Transverse colon (tissue), 4 donors: ENCODE measurements at places on chromosomes 7 and 10.

DNA sequence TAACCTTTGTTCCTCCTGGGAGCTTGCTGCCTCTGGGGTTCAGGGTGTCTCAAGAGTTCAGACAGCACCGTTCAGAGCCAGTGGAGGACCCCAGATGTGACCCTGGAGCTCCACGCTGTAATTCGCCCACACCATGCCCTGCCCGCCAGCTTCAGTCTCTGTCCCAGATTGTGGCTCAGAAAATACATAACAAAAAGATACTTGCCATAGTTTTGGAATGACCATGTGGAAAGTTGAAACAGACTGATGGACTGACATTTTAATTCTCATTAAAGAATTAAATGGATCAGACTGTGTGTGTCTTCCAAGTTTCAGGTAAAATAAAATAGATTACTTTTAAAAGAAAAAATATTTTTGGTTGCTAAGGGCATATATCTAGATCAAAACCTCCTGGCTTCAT, 174.7 kb upstream of the TNS3 start:
- DNase-seq = no peak

GRCh38 chr7:138848056-138848980, 50.3 kb upstream of the ATP6V0A4 start:
- no peak for DNase-seq

DNA sequence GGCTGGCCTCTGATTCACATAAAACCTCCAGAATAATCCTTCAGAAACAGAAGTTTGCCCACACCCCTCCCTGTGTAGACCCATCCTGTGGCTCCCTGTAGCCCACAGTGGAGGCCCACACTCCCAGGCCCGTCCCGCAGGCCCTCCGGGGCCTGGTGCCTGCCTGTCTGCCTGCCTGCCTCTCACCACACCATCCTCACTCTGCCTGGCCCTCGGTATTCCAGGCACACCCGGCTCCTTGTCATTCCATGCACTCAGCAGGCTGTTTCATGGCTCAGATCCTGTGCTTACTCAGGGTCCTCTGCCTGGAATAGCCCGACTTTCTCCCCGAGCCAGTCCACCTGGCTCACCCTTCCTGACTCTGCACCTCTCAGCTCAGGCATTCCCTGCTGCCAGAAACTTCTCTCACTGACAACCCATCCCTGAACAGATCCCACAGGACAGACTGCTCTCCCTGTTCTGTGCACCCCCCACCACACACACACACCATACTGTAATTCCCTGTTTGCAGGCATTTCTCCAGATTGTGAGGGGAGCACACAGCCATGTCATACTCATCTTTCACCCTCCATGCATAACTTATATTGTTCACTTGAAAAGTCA, 498.0 kb upstream of the ZMIZ1 start:
- no peak for DNase-seq

- DNase-seq = no peak
Measured at GRCh38 chr10:36496758-36497157, 628.6 kb upstream of the ANKRD30A start.

GRCh38 chr10:80501381-80501912, 36.3 kb upstream of the SH2D4B start:
- DNase-seq = no peak

GRCh38 chr7:101985057-101985902, 167.9 kb downstream of the CUX1 start:
- no peak for DNase-seq

DNA sequence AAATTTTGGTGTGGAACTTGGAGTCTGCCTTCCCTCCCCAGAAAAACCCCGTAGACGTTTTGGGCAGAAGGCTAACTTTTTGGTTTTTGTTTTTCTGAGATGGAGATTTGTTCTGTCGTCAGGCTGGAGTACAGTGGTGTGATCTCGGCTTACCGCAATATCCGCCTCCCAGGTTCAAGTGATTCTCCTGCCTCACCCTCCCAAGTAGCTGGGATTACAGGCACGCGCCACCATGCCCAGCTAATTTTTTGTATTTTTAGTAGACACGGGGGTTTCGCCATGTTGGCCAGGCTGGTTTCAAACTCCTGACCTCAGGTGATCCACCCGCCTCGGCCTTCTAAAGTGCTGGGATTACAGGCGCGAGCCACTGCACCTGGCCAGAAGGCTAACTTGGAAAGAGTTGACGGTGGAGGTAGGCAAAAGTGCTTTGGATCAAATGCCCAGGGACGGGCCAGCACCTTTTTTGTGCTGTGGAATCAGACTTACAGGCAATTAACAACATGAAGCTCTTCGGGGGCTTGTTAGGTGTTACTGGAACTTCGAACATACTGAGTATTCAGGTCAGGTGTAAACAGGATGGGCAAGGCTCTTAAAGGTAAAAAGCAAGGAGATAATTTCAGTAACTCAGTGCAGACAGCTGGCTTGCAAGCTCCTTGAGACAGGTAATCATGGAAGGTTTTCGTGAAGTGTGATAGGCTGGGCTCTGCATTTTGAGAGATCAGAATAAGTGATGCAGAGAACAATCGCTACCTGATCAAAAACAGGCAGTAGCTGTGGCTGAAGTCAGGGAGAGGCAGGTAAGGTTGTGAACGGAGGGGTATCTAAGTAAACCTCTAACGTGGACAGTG, 1.8 kb downstream of the PPP1R35 start:
- DNase-seq = no peak

GRCh38 chr10:61066661-61067344, 122.8 kb upstream of the RHOBTB1 start:
- no peak for DNase-seq

- DNase-seq = no peak
Measured at GRCh38 chr10:84818961-84819360, 490.6 kb downstream of the CCSER2 start.

DNA sequence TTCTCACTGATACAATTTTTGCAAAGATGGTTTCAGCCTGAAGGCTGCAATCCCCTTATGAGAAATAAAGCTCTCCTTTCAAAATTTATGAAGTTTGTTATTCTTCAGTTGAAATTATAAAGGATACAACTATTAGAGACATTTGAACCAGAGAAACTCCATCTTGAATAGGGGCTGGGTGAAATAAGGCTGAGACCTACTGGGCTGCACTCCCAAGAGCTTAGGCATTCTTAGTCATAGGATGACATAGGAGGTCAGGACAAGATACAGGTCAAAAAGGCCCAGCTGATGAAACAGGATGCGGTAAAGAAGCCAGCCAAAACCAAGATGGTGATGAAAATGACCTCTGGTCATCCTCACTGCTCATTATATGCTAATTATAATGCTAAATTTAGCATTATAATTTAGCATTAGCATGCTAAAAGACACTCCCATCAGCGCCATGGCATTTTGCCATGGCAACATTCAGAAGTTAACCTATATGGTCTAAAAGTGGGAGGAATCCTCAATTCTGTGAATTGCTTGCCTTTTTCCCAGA, 22.4 kb upstream of the IFIT1B start:
- no peak for DNase-seq
